ENCODE measurements at places on chromosomes 13 and 19.
A peak's percentile ranks its signal among the peaks of the same experiment; 100 is the strongest.

GRCh38 chr19:57239982-57240310 lies 486 bp upstream of the ZNF805 start:
- H3K4me3 ChIP-seq, result peak overlapping the region; percentile 95
- peaks cover 10% of the 10 kb centered on the region for H3K36me3 ChIP-seq
- H3K4me1 ChIP-seq, result peaks cover 38% of the 10 kb centered on the region

GRCh38 chr13:37270226-37271001 lies 164.9 kb upstream of the CSNK1A1L start:
- H3K4me1 ChIP-seq, result no peaks in the 10 kb centered on the region
- H3K27ac ChIP-seq, result no peak overlapping the region
- no peaks in the 10 kb centered on the region for H3K27me3 ChIP-seq
- no peak overlapping the region for H3K4me3 ChIP-seq
- no peaks in the 10 kb centered on the region for H3K36me3 ChIP-seq
- DNase-seq, result no peak

- H3K27me3 ChIP-seq, result peaks cover 8% of the 10 kb centered on the region
- H3K4me1 ChIP-seq, result peaks cover 2% of the 10 kb centered on the region
- DNase-seq, result no peak
- no peak overlapping the region for H3K4me3 ChIP-seq
- H3K27ac ChIP-seq, result no peak overlapping the region
Measured at GRCh38 chr19:5882421-5882968, 12.2 kb upstream of the FUT5 start.

- H3K4me3 ChIP-seq, result no peak overlapping the region
- H3K27me3 ChIP-seq, result no peaks in the 10 kb centered on the region
- DNase-seq, result no peak
- peaks cover 9% of the 10 kb centered on the region for H3K4me1 ChIP-seq
Measured at GRCh38 chr19:7372810-7373209, 24.1 kb downstream of the ARHGEF18 start.

- H3K27me3 ChIP-seq, result no peaks in the 10 kb centered on the region
- H3K4me3 ChIP-seq, result no peak overlapping the region
- no peaks in the 10 kb centered on the region for H3K36me3 ChIP-seq
- no peak for DNase-seq
Measured at GRCh38 chr13:90800082-90800746, 547.3 kb upstream of the MIR17HG start.

- no peaks in the 10 kb centered on the region for H3K27me3 ChIP-seq
- H3K27ac ChIP-seq, result no peak overlapping the region
- DNase-seq, result no peak
- no peaks in the 10 kb centered on the region for H3K36me3 ChIP-seq
- no peaks in the 10 kb centered on the region for H3K4me1 ChIP-seq
- H3K4me3 ChIP-seq, result no peak overlapping the region
Measured at GRCh38 chr13:102141625-102142472, 260.0 kb downstream of the FGF14 start.

- H3K4me1 ChIP-seq, result peaks cover 13% of the 10 kb centered on the region
- no peak overlapping the region for H3K27ac ChIP-seq
- H3K27me3 ChIP-seq, result peaks cover 57% of the 10 kb centered on the region
- no peak overlapping the region for H3K4me3 ChIP-seq
Measured at GRCh38 chr13:36675213-36675536, 1.4 kb downstream of the SERTM1 start.

GRCh38 chr19:32542477-32543108 lies 38.4 kb upstream of the PDCD5 start:
- H3K27me3 ChIP-seq, result peaks cover 11% of the 10 kb centered on the region
- H3K36me3 ChIP-seq, result no peaks in the 10 kb centered on the region
- DNase-seq, result no peak
- no peak overlapping the region for H3K4me3 ChIP-seq
- no peaks in the 10 kb centered on the region for H3K4me1 ChIP-seq
- H3K27ac ChIP-seq, result no peak overlapping the region

DNA sequence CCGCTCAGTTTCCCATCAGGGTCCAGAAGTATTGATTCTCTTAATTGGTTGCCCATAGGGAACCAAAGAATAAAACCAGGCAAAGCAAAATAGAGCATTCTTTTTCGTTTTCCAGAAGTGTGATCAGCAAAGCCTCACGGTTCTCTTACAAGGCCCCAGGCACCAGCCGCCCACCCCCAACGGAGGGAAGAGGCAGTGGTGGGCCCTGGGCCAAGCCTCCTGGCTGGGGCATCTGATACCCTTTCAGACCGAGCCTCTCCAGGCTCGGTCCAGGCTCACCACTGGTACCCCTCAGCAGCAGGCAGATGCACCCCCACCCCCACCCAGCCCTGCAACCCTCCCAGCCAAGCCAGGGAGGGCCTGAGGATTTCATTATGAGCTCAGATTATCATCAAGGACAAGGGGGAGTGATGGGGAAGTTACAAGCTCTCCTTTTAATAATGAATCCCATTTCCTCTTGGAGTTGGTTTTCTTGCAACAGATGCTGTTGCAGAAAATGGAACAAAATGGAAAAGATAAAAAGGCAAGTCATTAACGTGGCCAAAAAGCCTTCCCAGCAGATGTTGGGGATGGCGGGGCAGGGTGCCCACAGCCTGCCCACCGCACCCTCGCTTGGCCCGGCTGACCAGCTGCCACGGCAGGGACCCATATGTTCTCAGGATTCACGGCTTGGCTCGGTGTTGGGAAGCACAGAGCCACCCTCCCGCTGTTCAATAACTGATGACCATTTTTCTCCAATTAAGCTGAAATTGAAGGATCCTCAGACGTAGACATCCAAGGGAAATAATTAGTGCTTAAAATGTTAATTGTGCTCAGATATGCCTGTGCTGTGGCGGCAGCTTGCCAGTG lies 45.9 kb upstream of the KCTD15 start:
- no peak for DNase-seq
- H3K4me1 ChIP-seq, result no peaks in the 10 kb centered on the region
- no peak overlapping the region for H3K27ac ChIP-seq
- H3K27me3 ChIP-seq, result peaks cover 9% of the 10 kb centered on the region
- no peak overlapping the region for H3K4me3 ChIP-seq
- H3K36me3 ChIP-seq, result no peaks in the 10 kb centered on the region

DNA sequence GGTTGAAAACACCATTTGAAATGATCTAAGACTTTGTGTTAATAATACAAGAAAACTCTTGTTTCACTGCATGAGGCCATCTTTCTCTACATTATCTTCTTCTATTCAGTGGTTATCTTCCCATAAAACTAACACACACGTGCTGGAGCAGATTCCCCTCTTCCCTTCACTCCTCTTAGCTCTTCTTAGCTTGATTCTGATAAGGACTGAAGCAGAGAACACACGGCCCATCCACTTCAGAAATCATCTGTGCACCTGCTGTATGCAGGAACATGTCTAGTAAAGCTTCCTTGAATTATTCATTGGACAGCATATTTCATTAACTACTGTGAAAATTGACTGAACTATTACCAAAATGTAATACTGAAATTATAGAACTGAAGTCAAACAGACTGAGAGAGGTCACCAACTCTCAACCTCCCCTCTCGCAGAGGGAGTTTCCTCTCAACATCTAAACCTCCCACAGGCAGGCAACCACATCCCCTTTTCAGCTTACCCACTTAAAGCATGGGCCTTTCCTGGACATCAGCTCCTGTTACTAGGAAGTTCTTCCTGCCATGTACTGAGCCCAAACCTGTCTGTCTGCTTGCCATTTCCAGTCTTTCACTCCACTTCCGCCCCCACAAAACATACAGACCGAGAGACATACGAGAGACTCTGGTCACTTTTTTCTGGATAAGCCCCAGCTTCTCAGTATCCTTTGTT lies 113.9 kb downstream of the CRYL1 start:
- no peaks in the 10 kb centered on the region for H3K27me3 ChIP-seq
- H3K36me3 ChIP-seq, result no peaks in the 10 kb centered on the region
- peaks cover 9% of the 10 kb centered on the region for H3K4me1 ChIP-seq
- peak; percentile 9 for DNase-seq
- H3K27ac ChIP-seq, result peak overlapping the region; percentile 26

GRCh38 chr19:41619018-41619556 lies 7.8 kb downstream of the CEACAM4 start:
- DNase-seq, result no peak
- H3K36me3 ChIP-seq, result no peaks in the 10 kb centered on the region
- H3K27ac ChIP-seq, result no peak overlapping the region

- peaks cover 61% of the 10 kb centered on the region for H3K4me1 ChIP-seq
- H3K27me3 ChIP-seq, result no peaks in the 10 kb centered on the region
- DNase-seq, result no peak
- peak overlapping the region; percentile 99 for H3K27ac ChIP-seq
Measured at GRCh38 chr19:17775245-17775927, 19.6 kb upstream of the B3GNT3 start.

- H3K27ac ChIP-seq, result no peak overlapping the region
- no peak overlapping the region for H3K4me3 ChIP-seq
- no peak for DNase-seq
- H3K27me3 ChIP-seq, result peaks cover 8% of the 10 kb centered on the region
- H3K4me1 ChIP-seq, result no peaks in the 10 kb centered on the region
Measured at GRCh38 chr19:11123114-11123513, 32.5 kb downstream of the SPC24 start.

DNA sequence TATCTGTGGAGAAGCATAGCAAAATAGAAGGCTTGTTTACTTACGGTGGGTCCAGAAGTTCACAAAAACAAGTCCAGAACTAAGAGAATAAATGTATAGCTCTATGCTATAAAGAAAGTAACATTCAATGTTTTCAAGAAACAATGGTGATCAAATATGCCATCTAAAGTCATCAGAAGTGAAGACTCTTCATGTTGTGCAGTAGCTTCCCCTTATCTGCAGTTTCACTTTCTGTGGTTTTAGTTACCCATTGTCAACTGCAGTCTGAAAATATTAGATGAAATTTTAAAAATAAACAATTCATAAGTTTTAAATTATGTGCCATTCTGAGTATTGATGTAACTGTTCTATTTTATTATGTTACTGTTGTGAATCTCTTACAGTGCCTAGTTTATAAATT lies 72.5 kb downstream of the EDNRB start:
- no peak for DNase-seq
- H3K27ac ChIP-seq, result no peak overlapping the region
- H3K27me3 ChIP-seq, result no peaks in the 10 kb centered on the region
- H3K4me1 ChIP-seq, result no peaks in the 10 kb centered on the region
- H3K36me3 ChIP-seq, result no peaks in the 10 kb centered on the region
- H3K4me3 ChIP-seq, result no peak overlapping the region

DNA sequence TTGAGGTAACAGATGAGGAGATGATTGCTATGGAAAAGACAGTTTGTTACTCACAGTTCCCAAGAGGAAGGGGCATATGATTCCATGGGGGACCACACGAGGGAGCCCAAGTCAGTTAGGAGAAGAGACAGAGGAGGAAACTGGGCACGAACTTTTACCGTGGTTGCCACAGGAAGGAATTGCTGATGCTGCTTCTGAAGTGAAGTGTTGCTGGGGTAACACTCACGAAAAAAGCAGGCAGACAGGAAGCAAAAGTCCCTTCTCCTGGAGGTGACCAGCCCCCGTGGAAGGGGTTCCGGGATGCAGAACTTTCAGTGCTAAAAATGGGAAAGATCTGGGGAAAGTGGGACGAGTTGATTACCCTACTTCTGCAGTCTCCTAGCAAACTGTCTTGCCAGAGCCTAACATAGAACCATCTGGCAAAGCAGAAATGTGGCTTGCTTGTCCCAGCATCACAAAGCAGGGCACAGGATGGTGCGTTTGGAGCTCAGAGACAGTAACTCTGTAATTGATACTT lies 35.4 kb upstream of the MAP3K10 start:
- no peak overlapping the region for H3K27ac ChIP-seq
- no peaks in the 10 kb centered on the region for H3K27me3 ChIP-seq
- no peak for DNase-seq
- no peaks in the 10 kb centered on the region for H3K36me3 ChIP-seq

Data from naive B cell (primary cell).